Right ventricle myocardium inferior (tissue), 1 donor: ENCODE measurements at places on chromosomes 2 and 18.
A peak's percentile ranks its signal among the peaks of the same experiment; 100 is the strongest.

DNA sequence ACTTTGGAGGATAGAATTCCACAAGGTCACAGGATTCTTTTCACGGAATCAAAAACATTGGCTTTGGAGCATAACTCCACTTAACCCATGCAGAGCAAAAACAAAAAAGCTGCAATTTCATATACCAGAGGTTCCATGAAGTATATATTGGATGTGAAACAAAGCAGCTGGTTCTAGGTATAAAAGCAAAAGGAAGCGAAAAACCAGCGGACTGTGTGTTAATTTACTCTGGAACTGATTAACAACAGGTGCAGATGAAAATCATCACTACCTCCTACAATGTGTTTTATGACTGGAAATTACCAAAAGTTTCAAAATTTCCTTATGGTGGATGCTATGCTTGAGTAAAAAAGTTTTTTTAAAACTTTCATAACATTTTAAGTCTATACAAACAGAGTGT, 54.4 kb upstream of the LINC00305 start:
- DNase-seq = no peak

DNA sequence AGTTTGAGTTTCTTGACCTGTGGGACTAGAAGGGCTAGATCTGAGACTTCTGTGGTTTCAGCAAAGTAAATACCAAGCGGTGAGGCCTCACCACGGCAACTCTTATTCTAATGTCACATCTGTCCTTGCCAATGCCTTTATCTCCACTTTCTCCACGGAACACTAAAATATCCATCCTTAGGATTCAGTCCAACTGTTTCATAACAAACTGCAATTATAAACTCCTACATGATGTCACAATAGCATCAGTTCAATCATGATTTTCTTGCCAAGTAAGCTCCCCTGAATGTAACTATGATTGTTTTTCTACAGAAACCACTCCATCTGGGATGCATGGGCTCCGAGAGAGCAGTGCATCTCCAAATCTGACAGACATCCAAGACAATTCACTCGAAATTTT, 79.6 kb downstream of the LRATD1 start:
- DNase-seq = no peak

DNA sequence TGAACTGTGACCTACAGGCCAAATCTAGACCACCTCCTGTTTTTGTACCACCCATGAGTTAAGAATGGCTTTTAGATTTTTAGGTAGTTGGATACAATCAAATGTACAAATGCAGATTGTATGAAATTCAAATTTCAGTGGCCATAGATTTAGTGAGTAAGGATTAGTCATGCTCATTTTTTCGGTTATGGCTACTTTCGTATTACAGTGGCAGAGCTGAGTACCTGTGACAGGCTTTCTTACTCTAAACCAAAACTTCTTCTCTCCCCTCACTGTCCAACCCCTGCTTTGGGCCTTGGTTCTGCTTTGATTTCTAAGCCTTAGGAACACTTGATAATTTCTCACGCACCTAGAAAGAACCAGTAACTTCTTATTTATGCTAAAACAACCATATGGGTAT, 82.1 kb downstream of the CDC42EP3 start:
- DNase-seq = no peak

GRCh38 chr2:191758518-191759507, 80.9 kb downstream of the NABP1 start:
- no peak for DNase-seq

DNA sequence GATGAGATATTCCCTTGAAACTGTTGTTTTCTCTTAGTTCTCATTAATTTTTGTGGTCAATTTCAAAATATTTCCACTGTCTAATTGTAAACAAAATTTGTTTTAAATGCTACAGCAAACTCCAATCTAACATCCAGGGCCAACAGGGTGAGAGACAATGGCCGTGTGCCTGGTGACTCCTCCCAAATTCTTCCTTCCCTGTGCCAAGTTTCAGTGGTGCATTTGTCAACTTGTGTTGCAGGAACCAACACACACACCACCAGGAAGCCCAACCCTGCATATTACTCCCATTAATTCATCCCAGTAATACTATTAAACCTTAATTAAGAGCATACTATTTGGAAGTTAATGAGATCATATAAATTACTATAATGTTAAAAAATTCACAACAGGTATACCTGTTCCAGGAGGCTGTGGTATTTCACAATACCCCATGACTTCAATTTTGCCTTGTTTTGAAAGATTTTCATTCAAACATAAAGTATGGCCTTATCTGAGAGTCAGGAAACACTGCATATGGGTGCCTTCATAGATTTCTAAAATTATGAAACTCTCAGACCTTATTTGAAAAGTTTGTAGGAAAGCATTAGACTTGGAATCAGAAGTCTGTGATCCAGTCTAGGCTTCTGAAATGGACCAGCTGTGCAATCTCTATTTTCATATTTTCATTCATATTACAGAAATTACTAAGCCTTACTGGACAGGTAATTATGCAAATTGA, 1.1 kb downstream of the SERPINB2 start:
- DNase-seq = no peak

GRCh38 chr2:193480187-193480586, 1285.5 kb upstream of the TMEFF2 start:
- no peak for DNase-seq

- no peak for DNase-seq
Measured at GRCh38 chr18:38297910-38298309, 732.3 kb upstream of the CELF4 start.

- DNase-seq = no peak
Measured at GRCh38 chr2:32864334-32865111, 82.2 kb upstream of the LTBP1 start.

GRCh38 chr18:62526098-62527025, 3.5 kb downstream of the ZCCHC2 start:
- peak; percentile 92 for DNase-seq

DNA sequence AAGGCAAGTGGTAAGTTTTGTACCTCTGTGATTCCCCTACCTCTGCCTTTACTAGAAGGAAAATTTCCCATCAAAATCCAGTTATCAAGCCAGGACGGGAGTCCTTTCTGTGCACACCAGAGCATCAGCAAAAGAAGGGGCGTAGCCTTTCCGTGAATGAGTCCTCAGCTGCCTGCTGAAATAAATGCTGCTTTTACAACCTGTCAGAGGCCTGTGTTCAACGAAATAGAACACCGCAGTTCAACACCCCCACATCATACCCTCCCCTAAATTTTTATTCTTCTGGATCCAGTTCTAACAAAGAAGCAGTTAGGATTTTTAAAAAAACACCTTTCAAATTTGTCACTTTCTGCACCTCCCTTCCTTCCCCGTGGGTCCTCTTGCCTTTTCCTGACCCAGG, 135.8 kb downstream of the SETBP1 start:
- no peak for DNase-seq

- DNase-seq = no peak
Measured at GRCh38 chr18:49959176-49959575, 145.8 kb upstream of the ACAA2 start.

- DNase-seq = no peak
Measured at GRCh38 chr2:219331560-219332213, 857 bp downstream of the RESP18 start.

DNA sequence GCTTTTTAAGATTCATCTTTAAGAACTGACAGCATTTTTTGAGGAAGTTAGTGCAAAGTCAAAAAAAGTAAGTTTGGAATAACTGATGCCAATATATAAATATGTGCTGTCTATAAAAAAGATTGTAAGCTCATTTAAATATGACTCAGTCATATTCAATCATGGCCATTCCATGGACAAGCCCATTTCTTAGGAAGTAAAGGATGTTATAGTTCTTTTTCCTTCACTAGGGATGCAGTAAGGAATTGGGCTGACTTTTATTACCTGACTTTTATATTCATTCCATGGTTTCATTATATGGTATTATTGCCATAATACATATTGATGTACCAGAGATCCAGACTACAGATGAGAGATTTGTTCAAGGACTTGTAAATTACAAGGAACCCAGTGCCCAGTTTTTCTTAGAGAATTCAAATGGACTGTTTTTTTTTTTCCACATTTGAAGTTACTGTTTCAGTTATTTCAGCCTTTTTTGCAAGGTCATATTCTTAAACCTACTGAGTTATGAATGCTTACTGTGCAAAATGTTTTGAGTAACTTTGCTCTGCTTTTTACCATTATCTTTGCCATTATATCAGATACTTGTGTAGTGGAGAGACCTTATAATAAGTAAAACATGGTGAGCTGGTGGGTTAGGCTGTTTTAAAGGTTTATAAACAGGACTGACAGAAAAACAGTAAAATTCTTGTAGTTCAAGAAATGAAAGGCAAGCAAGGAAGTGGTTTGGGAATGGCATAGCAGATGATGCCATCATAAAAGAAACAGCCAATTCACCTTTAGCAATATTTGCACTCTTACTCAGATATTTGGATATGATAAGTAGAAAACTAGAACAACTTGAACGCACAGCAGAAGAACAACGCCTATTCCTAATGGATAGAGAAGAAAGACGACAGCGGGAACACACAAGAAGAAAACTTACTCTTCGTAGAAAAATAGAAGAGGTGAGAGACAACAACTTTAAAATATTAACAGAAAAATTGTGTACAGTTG, 7.6 kb downstream of the FSIP2 start:
- no peak for DNase-seq

DNA sequence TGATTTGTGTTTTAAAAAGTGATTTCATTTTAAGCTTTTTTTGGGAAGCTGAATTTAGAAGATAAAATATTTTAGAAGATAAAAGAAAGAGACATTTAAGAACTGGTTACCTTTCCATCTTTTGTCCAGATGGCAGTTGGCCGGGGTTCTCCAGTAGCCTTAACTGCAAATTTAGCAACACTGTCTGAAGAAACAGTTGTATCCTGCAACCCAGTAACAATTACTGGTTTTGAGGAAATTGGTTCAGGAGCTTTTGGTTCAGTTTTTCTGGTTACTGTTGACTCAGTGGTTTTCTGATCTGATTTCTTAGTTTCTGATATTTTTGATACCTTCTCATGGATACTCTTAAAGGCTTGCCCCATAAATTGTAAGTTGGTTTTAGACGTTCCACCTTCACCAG, 49.9 kb downstream of the PLEKHA3 start:
- DNase-seq = no peak

GRCh38 chr2:235514627-235515363, 21.0 kb downstream of the AGAP1 start:
- no peak for DNase-seq
